ENCODE measurements at places on chromosomes 11 and 22.

DNA sequence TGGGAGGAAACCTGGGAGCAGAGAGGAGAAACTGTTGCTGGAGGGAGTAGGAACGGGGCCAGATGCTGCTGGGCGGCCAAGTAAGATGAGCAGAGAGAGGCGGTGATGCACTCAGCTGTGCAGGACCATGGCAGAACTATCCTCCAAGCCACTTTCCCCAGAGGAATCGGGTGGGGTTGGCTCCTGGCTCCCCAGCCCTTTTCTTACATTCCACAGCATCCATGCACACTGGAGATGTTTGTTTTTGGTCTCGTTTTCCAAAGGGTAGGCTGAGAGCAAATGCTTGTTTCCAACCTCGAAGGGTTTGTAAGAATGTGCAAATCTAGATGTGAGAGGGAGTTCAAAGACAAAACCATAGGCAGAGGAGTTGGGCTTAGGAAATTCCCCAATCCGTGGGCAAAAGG lies 73.2 kb downstream of the DBX1 start:
- peak; percentile 91 for DNase-seq

DNA sequence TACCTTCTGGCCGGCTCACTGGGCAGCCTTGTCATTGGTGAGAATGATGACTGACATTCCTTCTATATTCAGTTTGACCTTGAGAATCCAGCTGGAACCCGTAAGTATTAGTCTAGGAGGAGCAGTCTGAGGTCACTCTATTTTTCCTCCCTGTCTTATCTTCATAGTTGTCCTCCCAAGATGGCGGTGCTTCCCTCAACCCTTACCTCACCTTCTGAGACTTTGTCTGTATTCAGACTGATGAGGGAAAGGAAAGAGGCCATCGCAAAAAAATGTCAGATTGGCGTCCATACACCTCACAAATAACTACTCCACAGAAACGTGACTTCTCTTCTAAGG lies 6.0 kb downstream of the KREMEN1 start:
- no peak for DNase-seq

- peak; percentile 86 for DNase-seq
Measured at GRCh38 chr11:73295241-73295995, 12.7 kb upstream of the ARHGEF17 start.

GRCh38 chr11:72069200-72069599 lies 11.1 kb downstream of the NUMA1 start:
- peak; percentile 65 for DNase-seq

GRCh38 chr11:15641271-15642045 lies 526.7 kb downstream of the INSC start:
- no peak for DNase-seq

DNA sequence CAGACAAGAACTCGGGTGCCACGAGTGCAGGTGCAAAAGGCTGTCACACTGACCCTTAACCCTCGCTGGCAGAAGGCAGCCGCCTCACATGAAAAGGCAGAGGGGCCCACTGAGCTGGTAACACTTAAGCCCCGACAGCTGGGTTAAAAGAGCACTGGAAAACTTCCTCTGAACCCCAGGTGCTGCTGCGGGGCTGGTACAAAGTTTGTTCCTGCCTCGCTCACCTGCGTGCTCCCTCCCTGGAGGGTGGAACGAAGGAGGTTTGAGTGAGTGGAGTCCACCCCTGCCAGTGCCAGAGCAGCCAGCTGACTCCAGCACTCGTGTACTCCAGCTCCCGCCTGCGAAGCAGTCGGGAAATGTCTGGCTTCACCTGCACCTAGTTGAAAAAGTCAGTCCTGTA lies 12.6 kb downstream of the SULT4A1 start:
- DNase-seq = no peak

- DNase-seq = peak; percentile 31
Measured at GRCh38 chr22:23147617-23148387, 2.5 kb downstream of the RAB36 start.

DNA sequence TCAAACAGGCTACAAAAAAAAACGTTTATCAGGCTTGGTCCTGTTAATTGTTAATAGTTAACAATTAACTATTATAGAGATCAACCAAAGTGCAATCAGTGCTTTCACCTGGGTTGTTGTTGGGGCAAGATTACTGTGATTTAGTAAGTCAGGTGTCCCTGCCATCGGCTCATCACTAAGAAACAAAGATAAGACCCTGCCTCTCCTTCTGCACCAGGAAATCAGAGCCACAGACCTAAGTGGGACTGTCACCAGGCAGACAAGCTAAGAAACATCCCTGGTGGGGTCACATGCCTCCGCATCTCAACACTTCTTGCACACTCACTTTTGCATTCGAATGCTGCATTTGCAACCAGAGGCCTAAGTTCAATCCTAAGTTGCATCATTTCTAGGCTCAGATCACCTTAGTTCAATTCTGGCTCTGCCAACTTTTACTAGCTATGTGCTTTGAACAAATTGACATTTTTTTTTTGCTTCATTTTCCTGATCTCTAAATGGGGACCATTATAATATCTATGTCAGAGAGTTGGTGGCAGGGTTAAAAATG lies 298.9 kb upstream of the B3GAT1 start:
- no peak for DNase-seq

DNA sequence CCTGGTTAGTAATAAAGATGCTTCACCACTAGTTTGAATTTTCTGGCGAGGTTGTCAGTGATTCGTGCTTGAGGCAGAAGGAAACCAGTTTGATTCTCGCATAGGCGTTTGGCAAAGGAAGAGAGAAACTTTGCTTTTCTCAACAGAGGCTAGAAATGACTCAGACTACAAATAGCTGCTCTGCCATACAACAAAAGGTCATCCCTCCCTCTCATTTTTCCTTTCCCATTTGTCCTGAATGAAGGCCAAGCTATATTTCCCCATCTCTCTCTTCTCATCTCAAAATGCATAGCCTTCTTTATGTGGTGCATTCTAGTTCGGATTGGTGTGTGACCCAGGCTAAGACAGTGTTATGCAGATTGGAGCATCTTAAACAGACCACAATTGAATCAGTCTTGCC lies 741.4 kb downstream of the NTM start:
- DNase-seq = peak; percentile 90

- DNase-seq = no peak
Measured at GRCh38 chr22:24834845-24835570, 29.0 kb downstream of the SGSM1 start.

- no peak for DNase-seq
Measured at GRCh38 chr11:60098508-60098907, 10.0 kb downstream of the MS4A2 start.

DNA sequence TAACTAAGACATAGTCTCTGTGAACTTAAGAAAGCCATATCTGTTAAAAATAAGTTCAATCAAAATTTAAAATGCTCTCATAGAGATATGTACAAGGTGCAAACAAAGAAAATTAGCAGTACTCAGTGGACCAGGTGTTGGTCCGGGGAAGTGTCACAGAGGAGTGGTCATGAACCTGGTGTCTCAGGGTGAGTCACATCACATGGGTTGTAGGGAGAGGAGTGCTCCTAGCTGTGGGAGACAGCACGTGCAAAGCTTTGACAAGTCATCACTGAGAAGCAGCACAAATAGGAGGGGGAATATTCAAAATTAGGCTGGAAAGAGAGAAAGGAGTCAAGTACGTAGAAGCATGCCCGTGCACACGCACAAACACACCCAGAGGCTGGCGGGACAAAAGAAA lies 438.1 kb downstream of the NTM start:
- no peak for DNase-seq

DNA sequence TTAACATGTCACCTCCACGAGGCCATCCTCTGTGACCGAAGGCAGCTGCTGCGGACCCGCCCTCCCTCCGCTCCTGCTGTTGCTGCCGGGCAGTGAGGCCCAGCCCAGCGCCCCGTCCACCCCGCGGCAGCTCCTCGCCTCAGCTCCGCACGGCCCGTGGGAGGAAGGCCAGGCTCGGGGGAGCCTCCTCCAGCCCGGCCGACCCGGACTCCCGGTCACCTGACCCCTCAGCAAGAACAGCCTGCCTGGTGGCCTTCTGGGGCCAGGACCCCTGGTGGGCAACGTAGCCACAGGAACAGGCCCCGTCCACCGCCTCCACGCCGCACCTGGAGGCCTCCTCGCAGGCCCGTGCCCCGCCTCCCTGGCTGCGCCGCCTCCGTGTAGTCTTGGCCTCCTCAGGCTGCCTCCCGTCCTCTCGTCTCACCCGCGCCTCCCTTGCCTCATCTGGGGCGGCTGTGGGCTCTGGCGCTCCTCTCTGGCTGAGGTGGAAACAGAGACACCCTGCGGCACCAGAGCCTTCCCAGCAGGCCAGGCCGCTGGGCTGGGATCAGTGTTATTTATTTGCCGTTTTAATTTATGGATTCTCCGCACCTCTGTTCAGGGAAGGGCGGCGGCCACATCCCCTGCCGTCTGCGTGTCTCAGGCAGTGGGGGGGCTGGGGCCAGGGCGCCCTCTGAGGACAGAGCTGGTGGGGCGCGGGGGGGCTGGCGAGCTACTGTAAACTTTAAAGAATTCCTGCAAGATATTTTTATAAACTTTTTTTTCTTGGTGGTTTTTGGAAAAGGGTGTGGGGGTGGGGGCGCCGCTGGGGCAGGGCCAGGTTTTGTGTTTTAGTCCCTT lies 25.4 kb downstream of the MOB2 start:
- DNase-seq = no peak

- DNase-seq = no peak
Measured at GRCh38 chr11:115707180-115707905, 203.1 kb upstream of the CADM1 start.

- no peak for DNase-seq
Measured at GRCh38 chr22:10961043-10961860, 4566.7 kb upstream of the OR11H1 start.

GRCh38 chr11:39732001-39732400 lies 1727.5 kb downstream of the LRRC4C start:
- no peak for DNase-seq

DNA sequence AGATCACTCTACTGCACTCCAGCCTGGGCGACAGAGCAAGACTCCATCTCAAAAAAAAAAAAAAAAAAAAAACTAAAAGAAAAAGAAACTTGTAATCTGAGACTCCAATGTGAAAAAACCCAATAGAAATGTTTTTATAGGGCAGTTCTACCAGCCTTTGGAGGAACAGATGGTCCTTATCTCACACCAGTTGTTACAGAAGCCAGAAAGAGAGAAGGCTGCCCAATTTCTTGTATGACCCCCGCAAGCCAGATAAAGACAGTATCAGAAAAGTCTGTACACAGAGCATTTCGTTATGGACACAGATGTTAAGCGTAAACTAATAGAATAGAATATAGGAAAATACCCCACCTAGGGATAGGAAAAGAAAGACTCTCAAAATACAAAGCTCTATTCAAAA lies 11.3 kb upstream of the TSGA10IP start:
- no peak for DNase-seq

DNA sequence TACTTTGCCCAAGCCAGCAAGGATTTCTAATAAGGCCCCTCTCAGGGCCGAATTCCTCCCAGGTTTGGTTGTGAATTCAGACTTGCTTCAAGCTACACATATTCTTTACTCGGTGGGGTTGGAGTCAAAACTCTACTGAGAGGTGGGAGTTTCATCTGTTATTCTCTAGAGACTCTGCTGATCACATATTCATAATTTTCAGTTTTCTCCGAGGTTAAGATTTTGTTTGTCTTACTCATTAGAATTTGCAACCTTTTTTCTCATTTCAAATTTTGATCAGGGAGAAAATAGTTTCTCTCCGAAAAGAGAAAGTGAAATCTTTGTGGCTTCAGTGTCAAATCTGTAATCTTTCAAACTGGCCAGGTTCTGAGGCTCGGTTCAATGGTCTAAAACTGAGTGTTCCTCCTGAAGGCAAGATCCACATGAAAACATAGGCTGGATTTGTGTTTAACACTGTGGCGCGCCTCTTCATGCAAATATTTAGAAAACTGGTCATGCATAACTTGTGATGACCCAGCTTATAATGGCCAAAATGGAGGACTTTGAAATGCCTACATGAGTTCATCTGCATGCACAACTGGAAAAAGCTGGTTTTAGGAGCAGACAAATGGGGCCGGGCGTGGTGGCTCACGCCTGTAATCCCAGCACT lies 21.5 kb upstream of the GSTP1 start:
- no peak for DNase-seq

- no peak for DNase-seq
Measured at GRCh38 chr11:110422306-110422905, 7.3 kb upstream of the FDX1 start.

DNA sequence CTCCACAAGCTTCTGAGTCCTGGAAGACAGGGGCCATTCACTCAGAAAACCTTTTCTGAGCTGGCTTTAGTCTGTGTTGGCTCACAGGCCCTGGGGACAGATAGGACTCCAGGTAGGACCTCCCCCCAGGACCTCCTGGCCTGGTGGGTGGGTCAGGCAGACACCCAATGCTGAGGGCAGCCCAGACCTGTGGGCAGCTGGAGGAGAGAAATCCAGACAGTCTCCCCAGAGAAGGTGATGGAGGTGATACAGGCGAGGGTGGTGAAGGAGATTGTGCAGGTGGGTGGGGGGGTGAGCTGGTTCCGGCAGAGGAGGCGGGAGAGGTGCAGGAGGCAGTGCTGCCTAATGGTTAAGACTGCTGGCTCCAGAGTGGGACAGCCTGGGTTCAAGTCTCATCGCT lies 15.6 kb downstream of the LRRC32 start:
- no peak for DNase-seq

DNA sequence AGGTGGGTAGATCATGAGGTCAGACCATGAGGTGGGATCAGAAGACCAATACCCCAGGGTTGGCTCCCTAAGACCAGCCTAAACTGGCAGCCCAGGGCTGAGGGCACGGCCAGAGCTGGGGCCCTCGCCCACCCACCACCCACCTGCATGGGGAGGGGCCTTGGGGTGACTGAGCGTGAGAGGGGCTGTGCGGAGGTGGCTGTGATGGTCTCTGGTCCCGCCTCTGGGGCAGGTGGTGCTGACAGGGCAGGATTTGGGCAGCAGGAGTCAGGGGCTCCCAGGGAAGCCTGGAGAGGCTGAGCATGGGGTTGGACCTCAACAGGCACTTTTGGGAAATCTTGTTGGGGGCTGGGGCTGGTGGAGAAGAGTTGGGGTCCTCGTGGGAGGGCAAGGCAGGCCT lies 39.8 kb upstream of the MUC5AC start:
- no peak for DNase-seq

- peak; percentile 52 for DNase-seq
Measured at GRCh38 chr11:8566613-8567210, 27.3 kb downstream of the STK33 start.

DNA sequence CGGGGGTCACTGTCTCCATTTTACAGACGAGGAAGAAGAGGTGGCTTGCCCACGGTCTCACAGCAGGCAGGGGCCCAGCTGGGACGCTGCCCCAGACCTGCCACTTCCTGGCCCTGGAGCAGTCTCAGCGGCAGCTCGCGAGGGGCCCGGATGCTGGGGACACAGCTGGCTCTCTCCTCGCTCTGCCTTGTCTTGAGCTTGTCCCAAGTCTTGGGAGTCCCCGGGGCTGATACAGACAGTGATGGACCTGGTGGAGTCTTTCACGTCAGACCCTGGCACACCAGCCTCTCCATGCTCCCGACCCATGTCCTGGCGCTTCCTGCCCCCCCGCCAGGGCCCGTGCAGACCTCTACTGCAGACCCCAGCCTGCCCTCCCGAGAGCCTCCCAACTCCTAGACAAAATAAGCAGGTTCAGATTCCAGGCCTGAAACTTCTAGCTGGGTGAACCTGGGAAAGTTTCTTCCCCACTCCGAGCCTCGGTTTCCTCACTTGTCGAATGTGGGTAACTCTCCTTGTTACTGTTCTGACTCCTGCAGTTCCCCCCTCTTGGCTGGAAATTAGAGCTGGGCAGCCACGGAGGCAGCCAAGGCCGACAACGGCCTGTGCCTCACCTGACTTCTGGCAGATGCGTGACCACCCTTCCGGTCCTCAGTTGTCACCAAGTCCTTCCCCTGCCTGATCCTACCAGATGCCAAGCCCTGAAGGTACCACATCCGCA lies 145.4 kb downstream of the CACNA1I start:
- no peak for DNase-seq
